ENCODE measurements at places on chromosomes 13 and 19.

DNA sequence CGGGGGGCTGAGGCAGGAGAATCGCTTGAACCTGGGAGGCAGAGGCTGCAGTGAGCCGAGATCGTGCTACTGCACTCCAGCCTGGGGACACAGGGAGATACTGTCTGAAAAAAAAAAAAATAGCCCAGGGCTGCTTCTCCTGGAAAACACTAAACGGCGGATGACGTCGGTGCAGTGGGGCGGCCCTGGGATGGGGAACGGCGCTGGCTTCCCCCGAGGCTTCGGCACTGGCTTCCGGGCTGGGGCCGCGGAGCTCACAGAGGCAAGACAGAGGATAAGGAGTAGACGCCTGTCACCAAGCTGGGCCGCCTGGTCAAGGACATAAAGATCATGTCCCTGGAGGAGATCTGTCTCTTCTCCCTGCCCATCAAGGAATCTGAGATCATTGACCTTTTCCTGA, 5.0 kb downstream of the PRSS57 start:
- no peaks in the 10 kb centered on the region for H3K36me3 ChIP-seq
- no peaks in the 10 kb centered on the region for H3K4me1 ChIP-seq

DNA sequence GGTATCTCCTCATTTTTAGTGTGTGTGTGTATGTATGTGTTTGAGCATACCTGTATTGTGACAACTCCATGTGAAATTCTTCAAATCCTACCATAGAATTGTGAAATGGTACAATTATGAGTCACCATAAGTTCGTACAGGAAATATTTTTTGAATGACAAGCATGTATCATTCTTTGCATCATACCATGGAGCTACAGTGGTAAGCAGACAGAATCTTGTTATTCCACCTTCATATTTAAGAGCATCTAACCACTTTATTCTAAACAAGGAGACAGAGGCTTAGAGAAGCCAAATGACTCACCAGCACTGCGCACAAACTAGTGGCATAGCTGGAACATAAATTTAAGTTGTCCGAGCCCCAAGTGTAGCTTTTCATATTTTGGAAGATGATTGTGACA, 4.5 kb upstream of the EPSTI1 start:
- H3K27ac ChIP-seq: no peak overlapping the region
- no peaks in the 10 kb centered on the region for H3K27me3 ChIP-seq
- no peak overlapping the region for H3K4me3 ChIP-seq
- H3K36me3 ChIP-seq: no peaks in the 10 kb centered on the region

DNA sequence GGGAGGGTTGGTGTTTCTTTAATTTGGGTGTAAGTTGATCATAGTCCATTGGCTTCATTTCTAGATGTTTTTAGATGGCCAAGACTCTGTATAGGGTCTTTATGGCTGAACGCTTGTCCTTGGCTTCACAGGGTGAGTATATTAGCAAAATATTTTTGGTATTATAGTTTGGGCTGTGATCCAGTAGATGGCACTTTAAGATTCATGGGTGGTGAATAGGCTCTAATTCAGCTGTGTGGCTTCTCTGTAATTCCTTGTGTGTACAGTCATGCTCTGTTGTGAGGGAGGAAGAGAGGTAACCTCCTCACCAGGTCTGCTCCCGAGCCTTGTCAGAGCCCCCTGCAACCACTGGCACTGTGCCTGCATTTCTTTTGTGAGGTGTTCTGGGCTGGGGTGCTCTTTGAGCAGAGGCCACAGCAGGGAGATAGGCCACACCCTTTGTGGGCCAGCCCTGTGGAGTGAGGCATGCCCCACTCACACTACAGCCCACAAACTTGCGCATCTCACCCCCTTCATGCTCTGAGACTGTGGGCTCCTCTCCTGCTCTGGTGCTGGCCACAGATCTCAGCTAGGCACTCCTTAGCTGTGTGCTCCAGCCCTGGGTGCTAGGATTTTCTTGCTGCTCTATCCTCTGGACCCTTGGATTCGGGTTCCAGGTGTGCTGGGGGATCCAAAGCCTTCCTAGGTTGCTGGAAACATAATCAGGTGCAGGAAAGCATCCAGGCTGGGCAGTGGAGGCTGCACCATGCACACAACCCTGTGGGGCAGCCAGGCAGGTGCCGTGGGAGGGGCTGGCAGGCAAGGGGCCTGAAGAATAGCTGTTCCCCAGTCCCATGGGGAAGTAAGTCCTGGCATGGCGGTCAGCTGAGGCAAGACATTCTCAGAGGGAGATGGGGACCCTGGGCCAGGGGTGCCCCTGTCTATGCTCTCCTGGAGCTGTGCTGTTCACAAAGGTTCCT, 193.9 kb downstream of the GPC5 start:
- no peak for DNase-seq
- H3K4me1 ChIP-seq: no peaks in the 10 kb centered on the region
- no peaks in the 10 kb centered on the region for H3K36me3 ChIP-seq
- H3K27ac ChIP-seq: no peak overlapping the region
- H3K4me3 ChIP-seq: no peak overlapping the region
- no peaks in the 10 kb centered on the region for H3K27me3 ChIP-seq

- H3K36me3 ChIP-seq: peaks cover 3% of the 10 kb centered on the region
- H3K4me1 ChIP-seq: peaks cover 13% of the 10 kb centered on the region
- H3K27me3 ChIP-seq: no peaks in the 10 kb centered on the region
- no peak for DNase-seq
- H3K4me3 ChIP-seq: peak overlapping the region; percentile 9
Observed at GRCh38 chr13:35484384-35484783, 7.9 kb upstream of the MAB21L1 start.

- no peak overlapping the region for H3K27ac ChIP-seq
- no peaks in the 10 kb centered on the region for H3K4me1 ChIP-seq
- H3K4me3 ChIP-seq: no peak overlapping the region
Observed at GRCh38 chr13:95793781-95794180, 116.8 kb downstream of the DNAJC3 start.

- no peak overlapping the region for H3K27ac ChIP-seq
- no peaks in the 10 kb centered on the region for H3K27me3 ChIP-seq
- no peak for DNase-seq
- H3K36me3 ChIP-seq: no peaks in the 10 kb centered on the region
- H3K4me3 ChIP-seq: no peak overlapping the region
Observed at GRCh38 chr13:53474878-53475277, 446.3 kb downstream of the OLFM4 start.

DNA sequence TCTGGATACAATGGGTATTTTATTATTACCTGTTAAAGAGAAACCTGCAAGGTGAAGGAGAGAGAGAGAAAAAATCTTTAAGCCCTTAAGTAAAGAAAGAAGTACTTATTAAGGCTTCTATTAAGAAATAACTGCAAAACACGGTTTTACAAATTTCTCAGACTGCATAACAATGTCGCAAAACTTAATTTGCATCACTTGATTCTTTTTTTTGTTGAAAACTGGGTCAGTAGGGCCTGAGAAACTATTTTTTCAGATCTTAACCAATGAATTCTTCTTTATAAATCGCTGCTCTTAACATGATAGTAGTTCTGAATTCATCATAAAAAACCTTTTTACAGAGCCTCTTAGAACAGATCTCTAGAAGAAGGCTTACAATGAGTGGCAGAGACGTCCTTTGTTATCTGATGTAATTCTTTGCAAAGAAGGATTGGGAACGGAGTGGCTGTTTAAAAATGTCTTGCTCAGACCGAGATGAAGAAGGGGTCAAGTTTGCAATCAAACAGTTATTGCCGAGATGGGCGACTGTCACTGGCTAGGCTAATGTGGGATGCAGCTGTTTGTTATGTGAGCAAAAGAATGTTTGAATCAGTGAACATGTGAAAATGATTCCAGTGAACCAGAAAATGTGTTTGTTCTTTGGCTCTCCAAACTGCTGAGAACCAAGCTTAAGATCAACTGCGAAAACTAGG, 76.3 kb downstream of the ZNF536 start:
- no peak for DNase-seq
- H3K36me3 ChIP-seq: no peaks in the 10 kb centered on the region
- no peak overlapping the region for H3K27ac ChIP-seq
- H3K27me3 ChIP-seq: no peaks in the 10 kb centered on the region
- H3K4me1 ChIP-seq: peaks cover 12% of the 10 kb centered on the region
- no peak overlapping the region for H3K4me3 ChIP-seq

DNA sequence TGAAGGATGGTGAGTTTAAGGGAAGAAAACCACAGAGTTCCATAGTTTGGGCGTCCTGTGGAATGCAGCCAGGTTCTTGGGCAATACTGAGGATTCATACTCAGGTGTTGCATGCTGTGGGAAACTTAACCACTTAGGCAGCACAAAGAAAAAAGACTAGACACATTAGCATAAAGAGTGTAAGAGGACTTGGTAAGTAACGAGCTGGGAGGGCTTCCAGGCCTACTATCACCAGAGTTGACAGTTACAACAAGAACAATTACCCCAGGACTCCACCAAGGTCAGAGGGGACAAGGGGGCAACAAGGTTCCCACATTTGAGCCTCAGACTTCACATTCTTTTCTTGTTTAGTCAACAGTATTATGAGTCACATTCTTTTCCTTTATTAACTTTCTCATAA, 33.2 kb downstream of the KCTD12 start:
- peaks cover 5% of the 10 kb centered on the region for H3K4me1 ChIP-seq
- no peak overlapping the region for H3K4me3 ChIP-seq
- no peak overlapping the region for H3K27ac ChIP-seq
- no peaks in the 10 kb centered on the region for H3K36me3 ChIP-seq
- no peak for DNase-seq
- H3K27me3 ChIP-seq: no peaks in the 10 kb centered on the region

DNA sequence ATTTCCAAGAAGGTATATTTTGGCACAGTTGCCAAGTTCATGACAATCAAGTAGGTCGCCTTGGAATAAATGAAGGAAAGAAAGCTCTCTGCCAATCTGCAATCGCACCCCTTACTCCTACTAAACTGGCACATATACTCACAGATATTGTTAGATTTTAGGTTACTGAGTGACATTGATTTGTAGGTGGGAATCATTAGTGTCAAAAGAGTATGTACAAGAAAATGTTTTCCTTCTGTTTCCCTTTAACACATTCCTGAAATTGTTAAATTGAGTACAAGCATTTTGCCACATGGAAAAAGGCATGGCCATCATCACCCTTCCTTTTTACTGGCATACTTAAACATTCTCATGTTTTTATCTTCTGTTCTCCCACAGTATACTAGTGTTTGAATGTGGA, 2868.3 kb upstream of the PCDH20 start:
- H3K4me3 ChIP-seq: no peak overlapping the region
- H3K27me3 ChIP-seq: no peaks in the 10 kb centered on the region
- H3K4me1 ChIP-seq: no peaks in the 10 kb centered on the region
- no peak for DNase-seq

DNA sequence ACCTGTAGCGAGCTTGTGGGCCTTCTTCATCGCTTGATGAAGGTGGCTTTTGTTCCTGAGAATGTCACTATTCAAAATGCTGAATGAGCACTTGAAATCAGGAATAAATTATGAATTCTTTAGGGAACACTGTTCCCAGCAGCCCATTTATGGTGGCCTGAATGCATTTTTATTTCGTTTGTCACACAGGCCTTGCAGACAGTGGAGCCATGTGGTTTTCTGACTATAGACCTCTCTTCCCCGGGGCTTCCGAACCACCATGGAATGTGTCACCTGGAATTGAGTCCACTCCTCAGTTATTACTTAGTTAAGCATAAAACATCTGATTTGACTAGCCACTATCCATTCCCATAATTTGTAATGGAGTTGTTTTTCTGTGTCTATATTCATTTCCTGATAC, 396.9 kb downstream of the IRS2 start:
- H3K27me3 ChIP-seq: no peaks in the 10 kb centered on the region
- no peak for DNase-seq
- no peak overlapping the region for H3K27ac ChIP-seq
- no peaks in the 10 kb centered on the region for H3K36me3 ChIP-seq
- H3K4me3 ChIP-seq: no peak overlapping the region

- H3K4me3 ChIP-seq: no peak overlapping the region
- H3K27ac ChIP-seq: no peak overlapping the region
- DNase-seq: no peak
- H3K4me1 ChIP-seq: peaks cover 2% of the 10 kb centered on the region
- H3K36me3 ChIP-seq: no peaks in the 10 kb centered on the region
- no peaks in the 10 kb centered on the region for H3K27me3 ChIP-seq
Observed at GRCh38 chr19:55544014-55544413, 1.3 kb downstream of the SBK3 start.

DNA sequence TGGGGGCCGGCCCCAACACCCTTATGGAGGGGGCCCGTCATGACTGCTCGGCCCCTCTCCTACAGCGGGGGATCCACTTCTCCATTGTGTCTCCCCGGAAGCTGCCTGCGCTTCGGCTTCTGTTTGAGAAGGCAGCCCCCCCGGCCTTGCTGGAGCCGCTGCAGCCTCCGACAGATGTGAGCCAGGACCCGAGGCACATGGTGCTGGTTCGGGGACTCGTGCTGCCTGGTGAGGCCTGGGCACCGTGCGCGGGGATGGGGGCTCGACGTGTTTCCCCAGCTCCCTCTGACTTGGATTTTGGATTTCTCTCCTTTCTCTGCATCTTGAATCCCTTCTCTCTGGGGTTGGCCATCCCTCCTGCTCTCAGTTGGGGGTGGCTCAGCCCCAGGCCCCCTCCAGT, 11.6 kb downstream of the MED25 start:
- H3K4me3 ChIP-seq: no peak overlapping the region
- peaks cover 35% of the 10 kb centered on the region for H3K36me3 ChIP-seq
- no peak for DNase-seq

- H3K27ac ChIP-seq: no peak overlapping the region
- no peaks in the 10 kb centered on the region for H3K4me1 ChIP-seq
- no peak for DNase-seq
- no peaks in the 10 kb centered on the region for H3K27me3 ChIP-seq
- H3K4me3 ChIP-seq: no peak overlapping the region
Observed at GRCh38 chr19:23561341-23561740, 125.7 kb downstream of the ZNF675 start.

- H3K4me3 ChIP-seq: no peak overlapping the region
- no peak for DNase-seq
- peaks cover 17% of the 10 kb centered on the region for H3K4me1 ChIP-seq
- peak overlapping the region; percentile 63 for H3K27ac ChIP-seq
- H3K27me3 ChIP-seq: no peaks in the 10 kb centered on the region
Observed at GRCh38 chr13:44364345-44365000, 9.2 kb upstream of the SERP2 start.

DNA sequence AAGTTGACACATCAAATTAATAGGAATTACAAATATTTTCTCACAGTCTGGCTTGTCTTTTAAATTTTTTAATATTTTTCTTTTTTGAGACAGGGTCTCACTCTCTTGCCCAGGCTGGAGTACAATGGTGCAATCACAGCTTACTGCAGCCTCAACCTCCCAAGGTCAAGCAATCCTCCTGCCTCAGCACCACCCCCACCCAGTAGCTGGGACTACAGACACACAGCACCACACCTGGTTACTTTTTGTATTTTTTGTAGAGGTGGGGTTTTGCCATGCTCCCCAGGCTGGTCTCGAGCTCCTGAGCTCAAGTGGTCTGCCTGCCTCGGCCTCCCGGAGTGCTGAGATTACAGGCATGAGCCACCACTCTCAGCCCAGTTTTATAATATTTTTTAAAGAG, 72.0 kb downstream of the SPATA13 start:
- no peaks in the 10 kb centered on the region for H3K27me3 ChIP-seq
- H3K4me1 ChIP-seq: peaks cover 5% of the 10 kb centered on the region
- H3K4me3 ChIP-seq: no peak overlapping the region
- no peaks in the 10 kb centered on the region for H3K36me3 ChIP-seq

DNA sequence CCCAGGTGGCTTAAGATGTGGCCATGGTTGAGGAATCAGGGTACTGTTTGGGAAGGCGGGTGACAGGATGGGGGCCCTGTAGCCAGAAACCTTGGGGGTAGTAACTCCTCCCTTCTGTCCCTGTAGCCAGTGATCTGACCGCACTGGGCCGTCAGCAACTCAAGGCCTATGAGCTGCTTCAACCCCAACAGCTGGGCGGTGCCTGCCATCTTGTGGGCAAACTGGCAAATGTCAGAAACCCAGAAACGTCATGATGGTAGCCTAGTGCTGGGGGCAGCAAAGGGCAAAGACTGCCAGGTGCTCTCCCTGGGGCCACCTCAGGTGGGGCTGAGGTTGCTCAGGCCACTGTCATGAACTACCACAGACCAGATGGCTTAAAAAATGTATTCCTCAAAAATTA, 3.5 kb downstream of the COPE start:
- no peak overlapping the region for H3K4me3 ChIP-seq
- H3K27ac ChIP-seq: no peak overlapping the region
- H3K36me3 ChIP-seq: peaks cover 27% of the 10 kb centered on the region
